ENCODE measurements at places on chromosomes 4 and X. TPM values are rescaled to one million over a fixed set of nuclear protein-coding genes. Genes with fewer than 3 reads are reported as not detected.

GRCh38 chrX:19725641-19726040, 161.8 kb downstream of the SH3KBP1 start:
- no peak overlapping the region for H3K27ac ChIP-seq
- DNase-seq: no peak
- no peaks in the 10 kb centered on the region for H3K27me3 ChIP-seq
- H3K4me1 ChIP-seq: no peaks in the 10 kb centered on the region
- H3K36me3 ChIP-seq: no peaks in the 10 kb centered on the region
- H3K4me3 ChIP-seq: no peak overlapping the region

GRCh38 chr4:127523369-127523768, 109.4 kb upstream of the INTU start:
- H3K27ac ChIP-seq: no peak overlapping the region
- no peaks in the 10 kb centered on the region for H3K36me3 ChIP-seq
- no peak overlapping the region for H3K4me3 ChIP-seq
- H3K27me3 ChIP-seq: no peaks in the 10 kb centered on the region
- no peak for DNase-seq

GRCh38 chr4:82761229-82761628, 37.4 kb downstream of the SCD5 start:
- H3K27me3 ChIP-seq: no peaks in the 10 kb centered on the region
- H3K4me1 ChIP-seq: no peaks in the 10 kb centered on the region
- no peak overlapping the region for H3K4me3 ChIP-seq

TRIML2 gene
- total RNA-seq: not detected

S100P gene
- not detected for total RNA-seq

PDE6B gene
- total RNA-seq: not detected

Data from gastrocnemius medialis (tissue), 4 donors.